ENCODE measurements at places on chromosomes 6 and 20.

DNA sequence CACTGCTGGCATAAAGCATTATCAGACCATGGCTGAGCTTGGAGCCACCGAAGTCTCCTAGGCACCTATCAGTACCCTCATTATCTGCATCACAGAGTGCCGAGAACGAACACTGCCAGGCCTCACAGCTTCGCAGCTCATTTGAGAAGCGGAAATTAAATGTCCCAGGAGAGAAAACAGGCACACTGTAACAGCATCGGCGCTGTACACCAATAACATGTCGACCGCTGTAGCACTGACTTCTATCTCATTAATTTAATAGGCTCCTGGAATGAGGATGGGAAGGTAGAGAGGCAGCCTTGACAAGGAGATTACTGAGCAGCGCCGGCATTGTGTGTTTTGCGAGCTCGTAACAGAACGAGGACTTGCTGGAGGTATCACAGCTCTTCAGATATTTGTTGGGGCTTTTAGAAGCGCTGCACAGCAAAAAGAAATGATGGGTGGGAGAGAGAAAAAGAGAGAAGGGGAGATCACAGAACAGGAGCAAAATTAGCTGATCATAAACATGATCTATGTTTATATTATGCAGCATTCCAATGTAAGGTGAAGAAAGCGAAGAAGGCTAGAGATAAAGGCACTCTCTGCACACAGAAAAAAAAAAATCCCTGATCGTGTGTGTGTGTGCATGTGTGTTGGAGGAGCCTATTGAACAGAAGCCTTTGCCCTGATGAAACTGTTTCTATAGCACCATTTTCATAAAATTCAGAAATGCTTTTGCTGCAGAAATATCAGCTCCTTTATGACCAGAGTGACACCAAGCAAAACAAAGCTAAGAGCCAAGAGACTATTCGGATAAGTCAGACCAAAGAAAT, 29.2 kb downstream of the ID4 start:
- DNase-seq = no peak

- no peak for DNase-seq
Observed at GRCh38 chr6:21489826-21490225, 103.7 kb upstream of the SOX4 start.

DNA sequence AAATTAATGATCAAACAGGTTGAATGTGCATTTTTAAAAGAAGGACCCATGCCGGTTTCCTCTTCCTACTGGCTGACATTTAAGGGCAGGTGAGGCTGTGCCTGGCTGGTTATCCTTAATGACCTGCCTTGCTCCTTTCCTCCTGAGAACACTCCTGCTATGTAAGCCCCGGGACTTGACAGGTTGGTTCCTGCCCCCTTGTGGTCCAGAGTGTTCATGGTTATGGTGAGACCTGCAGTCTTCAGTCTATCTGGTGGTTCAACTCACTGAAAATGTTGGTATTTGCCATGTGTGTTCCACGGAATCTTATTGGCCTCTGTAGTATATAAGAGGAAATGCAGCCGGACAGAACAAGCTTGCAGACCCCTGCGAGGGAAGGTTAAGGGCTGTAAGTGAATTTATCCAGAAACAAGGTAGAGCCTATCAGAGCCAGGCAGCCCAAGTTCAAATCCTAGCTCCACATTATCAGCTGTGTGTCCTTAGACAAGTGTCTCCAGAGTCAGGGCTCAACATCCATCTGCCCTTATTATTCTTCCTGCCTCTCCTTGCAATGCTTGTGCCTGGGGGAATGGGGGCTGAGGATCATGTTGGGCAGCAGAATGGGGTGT, 5.2 kb upstream of the BPIFA3 start:
- DNase-seq = peak; percentile 55

DNA sequence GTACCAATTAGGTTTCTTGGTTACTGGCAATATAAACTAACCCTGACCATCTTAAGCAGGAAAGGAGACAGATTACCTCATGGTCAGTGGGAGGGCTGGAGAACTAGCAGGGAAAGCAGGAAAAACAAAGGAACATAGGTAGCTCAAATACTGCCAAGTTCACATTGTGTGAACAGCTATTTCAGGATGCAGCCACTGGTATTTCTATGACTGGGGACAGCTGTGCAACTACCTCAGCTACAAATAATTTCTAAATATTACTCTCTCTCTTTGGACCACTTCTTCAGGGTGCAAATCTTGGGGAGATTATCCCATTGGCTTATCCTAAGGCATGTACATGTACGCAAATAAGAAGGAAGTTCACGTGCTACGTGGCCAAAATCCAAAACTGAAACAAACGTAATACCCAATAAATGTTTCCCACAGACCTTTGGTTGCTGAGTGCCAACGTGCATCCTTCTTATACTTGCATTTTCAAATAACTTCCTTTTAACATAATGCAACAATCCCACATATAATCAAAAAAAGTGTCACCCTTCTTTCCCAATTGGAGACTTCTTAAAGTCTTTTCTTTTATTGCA, 180.9 kb downstream of the PHF3 start:
- no peak for DNase-seq

DNA sequence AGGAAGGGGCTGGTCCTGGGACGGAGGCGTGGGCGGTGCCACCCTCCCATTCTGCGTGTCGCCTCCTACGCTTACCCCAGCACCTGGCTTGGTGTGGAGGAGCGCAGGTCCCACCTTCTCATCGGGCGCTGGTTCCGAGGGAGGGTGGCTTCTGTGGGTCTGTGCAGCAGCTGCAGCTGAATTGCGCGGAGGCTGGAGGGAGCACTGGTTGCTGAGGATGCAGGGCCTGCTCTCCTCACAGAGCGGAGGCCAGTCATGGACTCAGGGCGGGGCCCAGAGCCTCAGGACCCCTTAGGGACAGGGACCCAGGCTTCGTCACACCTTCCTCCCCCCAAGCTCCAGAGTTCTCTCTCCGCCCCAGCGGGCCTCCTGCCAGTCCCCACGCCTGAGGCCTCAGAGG, 127.8 kb upstream of the MAP3K4 start:
- DNase-seq = no peak

GRCh38 chr6:36326356-36326995, 10.2 kb downstream of the BNIP5 start:
- DNase-seq = no peak

DNA sequence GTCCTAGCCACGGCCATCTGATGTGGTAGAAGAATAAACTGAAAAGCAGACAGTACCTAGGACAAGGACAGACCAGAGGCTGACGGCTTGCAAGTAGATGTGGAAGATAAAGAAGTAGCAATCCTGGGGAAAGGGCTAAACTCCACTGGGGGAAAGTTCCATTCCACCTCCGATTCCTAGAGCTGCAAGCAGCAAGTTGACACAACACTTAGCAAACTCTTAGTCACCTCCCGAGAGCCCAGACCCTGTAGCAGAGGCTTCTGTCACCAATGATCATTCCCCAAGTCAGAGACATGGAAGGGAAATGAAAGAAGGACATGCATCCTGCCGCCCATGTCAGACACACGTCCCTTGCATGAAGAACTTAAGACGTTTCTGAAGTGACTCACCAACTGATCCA, 99.2 kb upstream of the RPS6KA2 start:
- no peak for DNase-seq

- DNase-seq = no peak
Observed at GRCh38 chr6:43735642-43736199, 34.3 kb upstream of the VEGFA start.

GRCh38 chr20:33065785-33066184, 12.1 kb downstream of the BPIFB3 start:
- no peak for DNase-seq

- DNase-seq = no peak
Observed at GRCh38 chr6:6873778-6874177, 234.0 kb upstream of the RREB1 start.

GRCh38 chr6:21381331-21381963, 212.1 kb upstream of the SOX4 start:
- peak; percentile 26 for DNase-seq

GRCh38 chr6:123042401-123042800, 46.4 kb downstream of the CLVS2 start:
- DNase-seq = no peak

DNA sequence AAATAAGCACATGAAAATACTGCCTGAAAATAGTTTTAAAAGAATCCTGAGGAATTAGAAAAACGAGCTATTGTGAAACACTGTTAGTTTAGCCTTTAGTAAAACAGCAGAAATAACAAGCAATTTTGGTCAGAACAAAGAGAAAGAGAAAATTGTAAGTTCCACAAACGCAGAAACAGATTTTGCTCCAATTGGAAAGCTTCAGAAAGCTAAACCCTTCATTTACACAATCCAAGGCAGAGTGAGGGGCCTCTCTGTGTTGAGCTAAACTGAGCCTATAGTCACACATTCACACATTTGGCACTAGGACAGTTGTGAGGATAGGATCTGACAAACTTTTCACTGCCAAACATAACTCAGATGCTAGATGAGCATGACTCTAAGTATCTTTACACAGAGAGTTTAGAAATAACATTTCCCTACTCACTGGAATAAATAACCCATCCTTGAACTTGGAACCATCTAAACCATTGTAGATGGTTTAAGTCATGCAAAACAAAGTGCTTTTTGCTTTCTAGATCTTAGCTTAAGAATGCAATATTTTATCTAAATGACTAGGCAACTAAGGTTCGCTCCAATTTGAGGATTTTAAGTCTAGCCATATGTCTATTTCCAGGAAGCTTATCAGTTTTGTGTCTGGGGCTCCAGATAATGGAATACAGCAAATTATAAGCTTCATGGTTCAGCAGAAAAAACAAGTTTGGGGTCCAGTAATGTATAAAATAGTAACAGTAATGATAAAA, 122.6 kb downstream of the SGK1 start:
- no peak for DNase-seq

DNA sequence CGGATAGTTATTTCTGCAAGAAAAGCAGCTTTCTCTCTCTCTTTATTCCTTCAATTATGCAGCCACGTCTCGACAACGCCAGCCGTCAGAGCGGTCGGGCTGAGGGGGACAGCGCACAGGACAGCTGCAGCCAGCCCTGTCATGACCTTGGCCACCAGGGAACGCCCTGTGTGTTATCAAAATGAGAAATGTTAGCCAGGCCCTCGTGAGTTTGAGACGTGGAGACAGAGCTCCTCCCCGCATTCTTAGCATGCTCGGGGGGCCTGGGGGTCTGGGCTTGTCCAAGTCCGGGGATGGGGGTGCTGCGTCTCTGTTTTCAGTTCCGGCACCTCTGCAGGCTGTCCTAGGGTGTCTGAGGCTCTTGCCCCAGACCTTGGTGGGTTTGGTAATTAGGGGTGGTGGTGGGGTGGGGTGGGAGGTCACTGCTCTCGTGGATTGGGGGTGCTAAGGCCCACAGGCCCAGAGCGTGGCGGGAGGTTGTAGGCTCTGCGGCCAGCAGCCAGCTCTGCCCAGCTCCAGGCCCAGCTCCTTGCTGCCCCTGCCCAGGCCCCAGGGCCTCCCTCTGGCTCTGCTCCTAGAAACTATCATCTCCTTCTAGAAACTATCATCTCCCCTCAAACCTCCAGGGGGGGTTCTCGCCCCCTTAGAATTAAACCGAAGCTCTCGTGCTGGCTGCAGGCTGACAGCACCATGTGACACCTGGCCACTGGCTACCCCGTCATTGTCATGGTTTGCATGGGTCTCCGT, 54.3 kb upstream of the GATA5 start:
- DNase-seq = no peak

GRCh38 chr6:110683241-110683640, 132.0 kb downstream of the CDK19 start:
- DNase-seq = no peak

- no peak for DNase-seq
Observed at GRCh38 chr20:24108581-24108980, 120.0 kb upstream of the GGTLC1 start.

DNA sequence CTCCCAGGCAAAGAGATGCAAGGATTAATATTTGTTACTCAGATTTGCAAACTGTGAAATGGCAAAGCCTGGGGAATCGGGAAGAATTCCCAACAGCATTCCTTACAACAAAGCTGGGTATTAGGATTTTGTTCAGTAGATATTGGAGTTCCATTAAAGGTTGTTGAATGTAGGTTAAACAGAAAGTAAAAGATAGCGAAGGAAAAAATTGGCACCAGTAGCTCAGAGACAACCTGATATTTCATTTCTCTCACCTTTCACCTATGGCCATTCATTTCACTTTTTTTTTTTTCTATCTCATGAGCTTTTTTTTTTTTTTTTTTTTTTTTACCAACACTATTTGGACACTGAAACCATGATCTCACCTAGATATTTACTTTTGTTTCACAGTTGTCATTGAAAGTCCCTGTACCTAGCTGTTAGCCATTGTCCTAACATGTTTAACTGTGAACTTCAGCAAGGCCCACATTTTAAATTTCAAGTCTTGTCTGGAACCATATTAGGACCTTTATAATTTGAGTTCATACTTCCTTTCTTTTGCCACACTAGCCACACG, 552.5 kb downstream of the HAO1 start:
- DNase-seq = no peak

DNA sequence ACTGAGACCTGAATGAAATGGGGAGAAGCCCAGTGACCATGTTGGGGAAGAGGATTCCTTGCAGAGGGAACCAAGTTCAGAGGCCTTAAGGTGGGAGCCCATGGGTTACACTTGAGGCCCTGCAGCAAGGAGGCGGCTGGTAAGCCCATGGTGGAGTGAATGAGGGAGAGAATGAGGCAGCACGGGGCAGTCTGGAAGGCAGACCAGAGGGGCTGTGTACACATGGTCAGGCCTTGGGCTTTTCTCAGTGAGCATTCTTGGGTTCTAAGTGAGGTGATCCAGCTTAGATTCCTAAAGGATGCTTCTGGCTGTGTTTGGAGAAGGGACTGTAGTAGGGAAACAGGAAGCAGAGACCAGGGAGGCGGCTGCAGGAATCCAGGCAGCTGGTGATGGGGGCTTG, 19.0 kb downstream of the RNF114 start:
- no peak for DNase-seq

GRCh38 chr20:51639206-51639832, 96.8 kb upstream of the NFATC2 start:
- DNase-seq = peak; percentile 78

- no peak for DNase-seq
Observed at GRCh38 chr6:73169633-73170032, 55.7 kb downstream of the KHDC1L start.

DNA sequence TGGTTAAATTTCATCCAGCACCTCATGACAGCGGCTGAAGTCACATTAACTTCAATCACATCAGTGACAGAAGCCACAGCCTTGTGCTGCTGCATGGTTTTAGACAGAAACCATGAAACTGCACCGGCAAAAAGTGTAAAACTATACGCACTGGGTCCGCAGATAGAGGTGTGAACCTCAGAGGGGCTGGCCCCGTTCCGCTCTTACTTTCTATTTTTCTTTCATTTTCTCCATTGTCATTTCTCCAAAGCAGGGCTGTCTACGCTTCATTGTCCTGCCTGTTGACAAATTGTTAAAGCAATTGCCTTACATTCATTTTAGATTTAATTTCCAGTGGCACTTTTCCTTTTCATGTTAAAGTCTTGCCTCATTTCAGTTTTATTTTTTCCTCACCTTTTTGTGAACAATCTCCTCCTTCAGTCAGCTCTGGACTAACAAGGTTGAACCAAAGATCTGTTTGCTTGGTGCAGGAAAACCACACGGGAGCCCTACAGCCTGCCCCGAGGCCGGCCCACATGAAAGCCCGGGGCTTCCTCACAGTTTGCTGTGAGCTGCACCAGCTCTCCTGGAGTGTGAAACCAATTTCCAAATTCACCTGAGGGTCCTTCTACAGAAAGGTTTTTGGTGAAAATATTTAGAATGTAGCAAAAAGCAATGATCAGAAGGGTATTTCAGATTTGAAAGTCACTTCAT, 63.7 kb downstream of the PRR18 start:
- DNase-seq = no peak
